ENCODE measurements at places on chromosomes 12 and 14.
A peak's percentile ranks its signal among the peaks of the same experiment; 100 is the strongest.

- DNase-seq = no peak
These were observed 30.0 kb downstream of the GALNT16 start for GRCh38 chr14:69289811-69290520.

- DNase-seq = no peak
These were observed 21.0 kb downstream of the DDX24 start for GRCh38 chr14:94059998-94060397.

DNA sequence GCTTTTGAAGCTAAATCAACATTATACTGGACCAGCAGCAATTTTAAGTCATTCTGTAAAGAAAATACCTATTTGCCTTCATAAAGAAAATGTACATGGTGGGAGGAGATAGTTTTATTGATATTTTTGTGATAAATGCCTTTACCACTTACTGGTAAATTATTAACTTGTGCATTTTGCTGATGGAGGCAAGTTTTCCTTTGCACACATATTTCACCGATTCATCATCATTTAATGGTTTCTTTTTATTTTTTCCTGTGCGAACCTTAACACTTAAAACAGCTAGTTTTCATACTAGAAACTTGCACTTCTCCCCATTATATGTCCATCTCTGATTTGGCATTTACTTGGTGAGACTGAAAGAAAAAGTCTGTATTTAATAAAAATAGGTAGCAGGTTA lies 239.3 kb downstream of the TRHDE start:
- no peak for DNase-seq

- DNase-seq = no peak
These were observed 95.3 kb downstream of the CIT start for GRCh38 chr12:119781804-119782203.

DNA sequence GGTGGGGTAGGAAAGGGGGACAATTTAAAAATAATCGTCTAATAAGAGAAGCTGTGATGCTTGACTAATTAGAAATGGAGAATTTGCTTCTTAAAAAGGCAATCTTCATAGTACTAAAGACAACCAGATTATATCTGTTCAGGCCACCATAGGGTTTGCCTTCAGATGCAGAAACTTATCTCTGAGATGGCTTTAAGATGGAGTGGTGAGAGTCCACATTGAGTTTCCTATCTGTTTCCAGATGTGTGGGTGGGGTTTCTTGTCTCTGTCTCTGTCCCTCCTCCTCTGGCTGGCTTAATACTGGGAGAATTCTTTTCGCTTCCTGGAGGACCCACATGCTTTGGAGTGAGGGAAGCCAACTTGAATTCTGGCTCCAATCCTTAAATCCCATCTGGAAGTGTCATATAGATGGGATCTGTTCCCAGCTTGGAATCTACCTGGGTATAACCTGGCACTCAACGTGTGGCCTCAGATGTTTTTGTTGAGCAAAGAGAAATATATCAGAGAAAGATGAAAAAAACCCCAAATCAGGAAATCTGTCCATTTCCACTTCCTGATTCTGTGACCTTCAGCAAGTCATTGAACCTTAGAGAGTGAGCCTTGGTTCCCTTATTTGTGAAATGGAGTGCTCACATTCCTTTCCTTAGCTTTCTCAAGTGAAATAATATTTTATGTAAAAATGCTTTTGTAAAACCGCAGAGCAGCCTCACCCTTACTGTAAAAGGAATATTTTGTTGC lies 66.4 kb downstream of the CHST11 start:
- DNase-seq = no peak

- DNase-seq = no peak
These were observed 337.8 kb upstream of the DIO2 start for GRCh38 chr14:80549141-80549540.

- no peak for DNase-seq
These were observed 2.9 kb downstream of the EXOC3L4 start for GRCh38 chr14:103097244-103097993.

GRCh38 chr14:55976655-55977054 lies 141.6 kb upstream of the PELI2 start:
- no peak for DNase-seq

GRCh38 chr12:121800694-121801594 lies 2.9 kb upstream of the SETD1B start:
- peak; percentile 64 for DNase-seq

DNA sequence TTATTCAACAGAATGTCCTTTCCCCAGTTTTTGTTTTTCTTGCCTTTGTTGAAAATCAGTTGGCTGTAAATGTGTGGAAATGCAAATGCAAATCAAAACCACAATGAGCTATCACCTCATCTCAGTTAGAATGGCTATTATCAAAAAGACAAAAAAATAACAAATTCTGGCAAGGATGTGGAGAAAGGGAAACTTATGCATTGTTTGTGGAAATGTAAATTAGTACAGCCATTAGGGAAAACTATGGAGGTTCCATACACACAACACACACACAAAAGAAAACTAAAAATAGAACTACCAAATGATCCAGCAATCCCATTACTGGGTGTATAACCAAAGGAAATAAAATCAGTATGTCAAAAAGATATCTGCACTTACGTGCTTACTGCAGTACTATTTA lies 518.8 kb upstream of the ATXN7L3B start:
- no peak for DNase-seq

DNA sequence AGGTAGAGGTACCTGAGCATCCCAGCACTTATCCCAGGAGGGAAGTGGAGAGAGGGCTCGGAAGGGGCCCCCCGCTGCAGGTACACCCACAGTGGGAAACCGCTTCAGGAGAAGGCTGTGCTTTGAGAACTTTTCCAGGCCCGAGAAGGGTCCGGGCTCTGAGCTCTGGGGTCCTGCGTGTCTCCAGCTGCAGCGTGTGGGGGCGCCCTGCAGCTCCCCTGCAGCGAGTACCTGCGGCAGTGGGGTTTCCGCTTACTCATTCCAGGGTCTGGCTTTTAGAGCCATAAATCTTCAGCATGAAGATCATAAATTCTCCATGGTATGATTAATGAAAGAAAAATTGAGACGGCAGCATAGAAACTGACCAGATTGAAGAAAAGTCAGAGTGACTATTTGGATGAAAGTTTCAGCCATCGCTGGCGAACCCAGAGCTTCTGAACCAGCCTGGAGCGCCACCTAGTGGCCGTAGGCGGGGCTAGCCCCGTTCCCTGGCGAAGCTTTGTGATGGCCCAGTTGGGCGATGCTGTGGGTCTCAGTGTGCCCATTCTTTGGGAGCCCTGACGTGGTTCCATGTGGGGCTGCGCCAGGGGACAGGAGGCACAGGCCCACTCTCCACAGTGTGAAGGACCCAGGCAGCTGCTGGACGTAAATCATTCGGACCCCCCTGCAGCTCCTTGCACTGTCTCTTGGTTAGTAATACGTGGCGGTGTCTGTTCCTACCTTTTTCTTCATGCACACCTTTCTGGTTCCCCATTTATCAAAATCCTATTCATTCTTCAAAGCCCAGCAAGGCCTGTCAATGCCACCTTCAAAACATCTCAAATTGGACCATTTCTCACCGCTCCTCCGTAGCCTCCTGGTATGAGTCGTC lies 198.2 kb downstream of the TSPAN9 start:
- DNase-seq = peak; percentile 67

GRCh38 chr12:7156259-7157197 lies 26.4 kb downstream of the CLSTN3 start:
- no peak for DNase-seq

DNA sequence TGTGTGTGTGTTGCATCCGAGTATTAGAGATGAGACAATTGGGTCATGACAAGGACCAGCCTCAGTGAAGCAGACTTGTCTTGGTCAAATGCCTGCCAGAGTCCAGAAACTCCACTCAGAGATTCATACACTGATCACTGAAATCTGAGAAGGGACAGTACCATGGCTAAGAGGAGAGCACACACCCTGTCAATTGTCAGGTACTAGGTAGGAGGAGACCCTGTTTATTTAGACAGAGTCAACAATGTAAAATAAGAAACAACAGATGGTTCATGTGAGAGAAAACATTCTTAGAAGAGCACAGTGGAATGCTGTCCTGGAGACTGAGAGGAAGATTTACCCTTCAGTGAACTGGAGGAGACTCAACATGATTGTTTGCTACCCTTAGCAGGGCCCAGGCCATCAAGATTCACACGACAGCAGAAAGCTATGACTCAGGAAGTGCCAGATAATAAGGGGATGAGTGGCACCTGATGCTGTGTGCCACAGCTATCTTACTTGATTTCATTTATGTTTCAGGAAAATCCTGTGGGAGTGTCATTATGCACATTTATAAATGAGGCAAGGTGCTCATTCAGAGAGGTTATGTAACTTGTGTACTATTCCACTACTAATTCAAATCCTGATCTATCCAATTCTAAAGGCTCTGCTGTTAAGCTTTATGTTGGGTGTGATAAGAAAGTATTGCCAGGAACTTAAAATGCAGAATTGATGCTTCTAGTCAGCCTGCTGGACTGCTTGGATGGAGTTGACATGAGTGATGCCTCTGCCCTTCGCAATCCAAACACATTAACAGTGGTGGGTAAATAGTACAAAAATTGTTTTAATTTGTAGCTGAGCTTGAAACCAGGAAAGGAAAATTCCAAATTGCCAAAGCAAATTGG lies 136.6 kb upstream of the NEDD1 start:
- DNase-seq = no peak
